ENCODE measurements at places on chromosomes 3 and 15.

DNA sequence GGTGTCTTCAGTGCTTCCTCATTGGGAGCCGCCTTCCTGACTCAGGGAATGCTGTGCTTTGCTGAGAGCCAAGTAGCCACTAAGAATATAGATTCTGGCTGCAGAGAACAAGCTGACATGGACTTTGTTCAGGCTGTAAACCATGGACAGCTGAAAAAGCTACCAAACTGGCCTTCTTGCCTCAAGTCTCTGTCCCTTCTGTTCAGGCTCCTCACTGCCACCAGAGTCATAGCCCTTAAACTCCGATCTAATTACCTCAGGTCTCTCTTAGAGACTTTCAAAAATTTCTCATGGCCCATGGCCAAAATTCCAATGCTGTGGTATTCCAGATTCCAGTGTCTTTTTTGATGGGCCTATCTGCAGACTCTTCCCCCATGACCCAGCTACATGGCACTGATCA is 19.4 kb upstream of the PTX3 start:
- no peak for DNase-seq

GRCh38 chr3:27653803-27654558 is 68.1 kb downstream of the EOMES start:
- no peak for DNase-seq

- DNase-seq, result no peak
Observed at GRCh38 chr3:49666592-49666991, 7.6 kb upstream of the APEH start.

DNA sequence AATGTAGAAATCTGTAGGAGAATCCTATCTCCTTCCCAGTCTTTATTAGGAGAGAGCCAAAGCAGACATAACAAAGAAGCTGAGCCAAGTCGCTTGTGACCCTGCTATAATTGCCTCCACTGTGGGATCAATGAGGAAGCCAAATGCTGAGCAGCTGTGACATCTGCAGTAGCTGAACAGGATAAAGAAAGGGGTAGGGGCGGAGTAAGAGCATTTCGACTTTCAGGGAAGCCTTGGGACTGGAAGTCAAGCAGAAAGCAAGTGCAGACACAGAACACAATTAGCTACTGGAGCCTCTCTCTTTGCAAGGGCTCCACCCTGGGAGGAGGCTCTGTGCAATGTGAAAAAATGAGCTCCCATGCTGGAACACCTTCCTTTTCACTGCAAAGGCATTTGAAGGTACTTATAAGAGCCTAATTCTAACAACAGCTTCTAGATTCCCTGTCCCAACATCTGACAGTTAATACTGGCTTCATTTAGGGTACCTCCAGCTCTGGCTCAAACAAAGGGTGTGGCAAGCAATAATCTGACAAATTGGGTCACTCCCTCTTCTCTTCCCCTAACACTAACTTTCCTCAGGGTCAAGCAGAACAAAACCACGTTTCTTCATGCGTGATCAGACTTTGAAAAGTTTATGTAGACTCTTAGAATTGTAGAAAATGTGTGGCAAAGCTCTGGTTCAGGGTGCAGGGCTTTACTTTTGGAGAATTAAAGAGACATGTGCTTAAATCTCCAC is 166.4 kb downstream of the CADPS start:
- DNase-seq, result no peak

- no peak for DNase-seq
Observed at GRCh38 chr3:124034016-124034843, 42.3 kb upstream of the ROPN1 start.

- DNase-seq, result no peak
Observed at GRCh38 chr3:73716418-73716817, 91.7 kb upstream of the PDZRN3 start.
